Osteoblast (primary cell): ENCODE measurements at places on chromosomes 7 and 10. TPM values are rescaled to one million over a fixed set of nuclear protein-coding genes. Genes with fewer than 3 reads are reported as not detected.
A peak's percentile ranks its signal among the peaks of the same experiment; 100 is the strongest.

Gene AUTS2
- 15.2 and 17.4 TPM in 2 replicates for total RNA-seq

Gene CUZD1
- 0.36 and 0.59 TPM in 2 replicates for total RNA-seq

Gene OR2A1
- total RNA-seq, result 0.29 and 0.36 TPM in 2 replicates

DNA sequence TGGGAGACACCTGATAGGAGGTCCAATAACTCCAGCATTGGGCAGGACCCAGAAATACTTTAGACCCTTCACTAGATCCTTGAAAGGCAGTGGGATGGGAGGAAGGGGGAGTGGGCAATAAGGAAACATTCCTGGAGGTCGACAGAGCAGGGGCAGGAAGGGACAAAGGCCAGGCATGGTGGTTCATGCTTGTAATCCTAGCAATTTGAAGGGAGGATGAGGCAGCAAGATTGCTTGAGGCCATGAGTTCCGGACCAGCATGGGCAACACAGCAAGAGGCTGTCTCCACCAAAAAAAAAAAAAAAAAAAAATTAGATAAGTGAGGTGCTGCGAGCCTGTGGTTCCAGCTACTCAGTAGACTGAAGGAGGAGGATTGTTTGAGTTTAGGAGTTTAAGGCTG is 134.9 kb downstream of the JCAD start:
- no peaks in the 10 kb centered on the region for H3K36me3 ChIP-seq
- H3K27ac ChIP-seq, result no peak overlapping the region
- H3K4me3 ChIP-seq, result no peak overlapping the region
- peaks cover 6% of the 10 kb centered on the region for H3K4me1 ChIP-seq

- H3K4me3 ChIP-seq, result peak overlapping the region; percentile 97
- peaks cover 37% of the 10 kb centered on the region for H3K36me3 ChIP-seq
- peak overlapping the region; percentile 86 for H3K27ac ChIP-seq
- no peaks in the 10 kb centered on the region for H3K27me3 ChIP-seq
- peak; percentile 71 for DNase-seq
Measured at GRCh38 chr10:14838582-14839304, 637 bp downstream of the HSPA14 start.
